Osteoblast (primary cell): ENCODE measurements at places on chromosomes 4 and X.

GRCh38 chr4:148094149-148094548 is 348.1 kb downstream of the NR3C2 start:
- no peaks in the 10 kb centered on the region for H3K36me3 ChIP-seq
- H3K27me3 ChIP-seq = no peaks in the 10 kb centered on the region
- no peak for DNase-seq
- H3K4me1 ChIP-seq = peaks cover 4% of the 10 kb centered on the region

DNA sequence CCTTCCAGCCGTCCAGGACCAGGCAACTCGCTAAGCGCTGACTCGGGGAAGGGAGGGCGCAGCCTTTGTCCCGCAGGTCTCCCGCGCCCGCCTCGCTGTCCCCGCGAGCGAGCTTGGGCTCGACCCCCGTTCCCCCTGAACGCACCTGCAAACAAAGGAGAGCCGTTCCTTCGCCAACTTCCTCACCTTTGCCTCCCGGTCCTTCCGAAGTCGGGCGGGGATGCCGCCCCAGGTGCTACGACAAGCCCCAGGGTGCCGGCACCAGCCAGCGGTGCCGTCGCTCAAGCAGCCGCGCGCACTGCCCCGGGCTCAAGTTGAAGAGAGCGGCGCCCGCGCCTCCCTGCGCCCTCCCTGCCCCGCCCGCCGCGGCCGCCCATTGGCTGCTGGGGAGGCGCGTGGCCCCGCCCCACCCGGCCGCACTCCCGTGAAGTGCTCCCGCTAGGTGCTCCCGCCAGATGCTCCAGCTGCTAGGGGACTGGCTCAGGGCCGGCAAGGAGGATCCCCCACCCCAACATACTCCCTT is 107.1 kb downstream of the NSUN7 start:
- no peaks in the 10 kb centered on the region for H3K27me3 ChIP-seq
- H3K27ac ChIP-seq = no peak overlapping the region
- no peaks in the 10 kb centered on the region for H3K4me1 ChIP-seq
- peak; percentile 71 for DNase-seq
- H3K4me3 ChIP-seq = no peak overlapping the region

DNA sequence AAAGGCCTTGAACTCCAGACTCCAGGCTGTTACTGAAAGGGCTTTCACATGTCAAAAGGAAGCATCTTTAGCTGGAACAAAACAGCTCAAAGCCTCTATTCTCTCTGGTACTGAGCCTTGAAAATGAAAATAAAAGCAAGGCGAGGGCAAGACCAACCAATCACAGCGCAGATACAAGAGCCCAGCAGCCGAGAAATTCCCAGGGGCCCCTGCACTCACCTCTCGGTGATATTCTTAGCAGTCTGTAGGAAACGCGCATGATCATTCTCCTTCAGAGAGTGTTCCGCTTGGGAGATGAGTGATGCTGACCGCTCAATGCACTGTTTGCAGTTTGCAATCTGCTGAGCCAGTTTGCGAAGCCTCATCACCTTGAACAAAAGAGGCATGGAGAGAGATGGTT is 138.1 kb downstream of the MID1 start:
- H3K27me3 ChIP-seq = no peaks in the 10 kb centered on the region
- no peak overlapping the region for H3K27ac ChIP-seq
- peaks cover 21% of the 10 kb centered on the region for H3K4me1 ChIP-seq
- no peak for DNase-seq
- no peak overlapping the region for H3K4me3 ChIP-seq

- H3K36me3 ChIP-seq = no peaks in the 10 kb centered on the region
- H3K27ac ChIP-seq = peak within 1 kb of the TSS; percentile 92
- DNase-seq = peak; percentile 77
- peaks cover 3% of the 10 kb centered on the region for H3K4me1 ChIP-seq
- H3K27me3 ChIP-seq = no peaks in the 10 kb centered on the region
Measured at GRCh38 chrX:56563231-56564161, at the start of gene UBQLN2. TSS of gene UBQLN2 (plus strand) at chrX:56563627. CDS start at chrX:56563874, 247 bp downstream.

GRCh38 chrX:24202465-24203031 is 53.0 kb downstream of the ZFX start:
- no peak for DNase-seq
- no peak overlapping the region for H3K4me3 ChIP-seq
- H3K27me3 ChIP-seq = no peaks in the 10 kb centered on the region

- H3K27me3 ChIP-seq = no peaks in the 10 kb centered on the region
- no peaks in the 10 kb centered on the region for H3K4me1 ChIP-seq
- DNase-seq = no peak
- no peak overlapping the region for H3K4me3 ChIP-seq
Measured at GRCh38 chr4:99868126-99868596, 26.1 kb downstream of the LAMTOR3 start.

- H3K27me3 ChIP-seq = no peaks in the 10 kb centered on the region
- no peaks in the 10 kb centered on the region for H3K4me1 ChIP-seq
- no peak for DNase-seq
- H3K36me3 ChIP-seq = no peaks in the 10 kb centered on the region
- H3K27ac ChIP-seq = no peak overlapping the region
- no peak overlapping the region for H3K4me3 ChIP-seq
Measured at GRCh38 chrX:88940904-88941303, 193.9 kb downstream of the CPXCR1 start.

GRCh38 chr4:133151691-133152329 is 2.7 kb downstream of the PCDH10 start:
- no peak overlapping the region for H3K27ac ChIP-seq
- H3K27me3 ChIP-seq = peaks cover 32% of the 10 kb centered on the region
- no peaks in the 10 kb centered on the region for H3K36me3 ChIP-seq

DNA sequence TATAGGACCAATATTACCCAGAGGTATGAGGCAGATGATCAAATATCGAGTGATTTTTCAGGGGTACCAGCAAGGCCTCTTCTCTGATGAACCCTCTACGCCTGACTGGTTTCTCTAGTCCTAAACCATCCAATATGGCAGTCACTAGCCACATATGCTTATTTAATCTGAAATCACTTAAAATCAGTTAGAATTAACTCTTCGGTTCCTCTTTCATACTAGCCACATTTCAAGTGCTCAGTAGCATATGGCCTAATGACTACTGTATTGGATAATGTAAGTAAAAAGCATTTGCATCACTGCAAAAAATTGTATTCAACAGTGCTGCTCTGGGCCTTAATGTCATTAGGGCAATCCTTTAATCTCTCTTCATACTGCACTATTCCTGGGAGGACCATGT is 4.4 kb upstream of the APBB2 start:
- DNase-seq = no peak
- peaks cover 5% of the 10 kb centered on the region for H3K27me3 ChIP-seq
- no peak overlapping the region for H3K4me3 ChIP-seq
- peaks cover 16% of the 10 kb centered on the region for H3K4me1 ChIP-seq

DNA sequence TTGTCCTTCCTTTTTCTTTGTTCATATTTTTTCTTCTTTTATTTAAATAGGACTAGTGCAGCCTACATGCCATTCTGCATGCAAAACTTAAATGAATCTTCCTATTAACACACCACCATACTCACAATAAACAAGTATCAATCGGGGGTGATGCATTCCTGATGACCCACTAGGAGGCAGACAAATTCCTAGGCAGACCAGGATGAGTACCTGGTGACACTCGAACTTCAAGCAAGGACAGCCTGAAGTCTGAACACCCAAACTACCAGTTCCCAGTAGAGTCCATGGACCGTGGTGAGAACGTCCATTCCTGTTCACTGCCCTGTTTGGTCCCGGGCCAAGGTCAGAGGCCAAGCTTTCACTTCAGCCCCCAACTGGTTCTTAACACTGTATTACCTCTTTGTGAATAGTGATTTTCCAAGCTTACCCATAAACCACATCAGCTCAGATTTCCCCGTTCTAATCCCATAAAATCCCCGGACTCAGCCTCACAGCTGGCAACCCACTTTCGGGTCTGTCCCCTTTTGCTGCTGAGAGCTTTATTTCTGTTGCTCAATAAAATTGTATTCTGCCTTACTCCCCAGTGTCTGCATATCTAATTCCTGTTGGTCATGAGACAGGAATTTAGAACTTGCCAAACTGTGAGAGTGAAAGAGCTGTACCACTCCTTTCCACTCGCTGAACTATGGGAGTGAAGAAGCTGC is 1286.6 kb downstream of the FSTL5 start:
- no peaks in the 10 kb centered on the region for H3K4me1 ChIP-seq
- H3K27ac ChIP-seq = no peak overlapping the region
- no peak for DNase-seq
- H3K27me3 ChIP-seq = no peaks in the 10 kb centered on the region

DNA sequence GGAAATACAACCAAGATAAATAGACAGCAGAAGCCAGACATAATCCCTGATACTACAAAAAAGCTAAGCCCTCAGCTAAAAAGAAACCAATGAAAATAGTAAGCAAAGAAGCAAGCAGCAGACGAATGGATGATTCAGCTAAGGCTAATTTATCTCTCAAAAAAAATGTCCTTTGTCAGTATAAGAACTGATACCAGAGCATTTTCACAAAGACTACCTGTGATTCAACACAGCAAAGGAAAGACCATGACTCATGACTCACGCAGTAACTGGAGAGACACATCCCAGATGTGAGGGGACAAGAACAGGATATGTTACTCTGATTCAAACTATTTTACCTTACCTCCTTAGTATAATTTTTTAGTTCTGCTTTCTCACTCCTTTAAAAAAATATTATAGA is 22.7 kb upstream of the TMPRSS11F start:
- no peak overlapping the region for H3K27ac ChIP-seq
- H3K36me3 ChIP-seq = no peaks in the 10 kb centered on the region

DNA sequence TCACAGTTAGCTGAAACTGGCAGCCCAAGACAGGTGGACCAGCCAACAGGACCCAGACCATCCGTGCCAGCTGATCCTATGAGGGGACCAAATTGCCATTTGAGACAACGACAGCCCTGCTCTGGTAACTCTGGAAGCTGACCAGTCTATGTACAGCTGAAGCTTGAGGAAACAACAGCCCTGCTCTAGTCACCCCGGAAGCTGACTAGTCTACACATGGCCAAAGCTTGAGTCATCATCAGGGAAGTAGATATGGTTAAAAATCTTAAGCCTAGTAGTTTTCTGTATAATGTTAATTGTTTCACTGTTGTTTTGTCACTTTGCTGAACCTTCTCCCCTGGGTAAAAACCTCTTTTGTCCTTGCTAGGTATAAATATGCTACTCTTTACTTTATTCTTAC is 905.4 kb upstream of the NDST4 start:
- no peak for DNase-seq
- H3K27me3 ChIP-seq = no peaks in the 10 kb centered on the region
- H3K4me3 ChIP-seq = no peak overlapping the region
- no peaks in the 10 kb centered on the region for H3K36me3 ChIP-seq
- H3K4me1 ChIP-seq = no peaks in the 10 kb centered on the region

DNA sequence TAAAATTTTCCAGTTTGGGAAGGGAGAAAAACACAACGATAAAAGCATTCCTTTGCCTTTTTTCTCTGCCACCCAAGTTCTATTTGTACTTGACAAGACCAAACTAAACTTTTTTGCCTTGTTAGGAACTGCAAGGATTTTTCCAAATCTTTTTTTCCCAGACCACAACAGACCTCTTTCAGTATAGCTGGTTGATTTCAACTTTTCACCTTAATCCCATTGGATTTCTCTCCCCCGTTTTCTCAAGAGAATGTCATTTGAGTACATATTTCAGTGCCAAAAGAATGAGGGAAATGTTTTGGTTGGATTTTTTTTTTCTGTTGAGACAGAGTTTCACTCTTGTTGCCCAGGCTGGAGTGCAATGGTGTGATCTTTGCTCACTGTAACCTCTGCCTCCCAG is 18.5 kb upstream of the SGMS2 start:
- DNase-seq = no peak
- H3K4me3 ChIP-seq = no peak overlapping the region
- H3K4me1 ChIP-seq = peaks cover 12% of the 10 kb centered on the region
- no peaks in the 10 kb centered on the region for H3K36me3 ChIP-seq
- H3K27me3 ChIP-seq = peaks cover under 1% of the 10 kb centered on the region

DNA sequence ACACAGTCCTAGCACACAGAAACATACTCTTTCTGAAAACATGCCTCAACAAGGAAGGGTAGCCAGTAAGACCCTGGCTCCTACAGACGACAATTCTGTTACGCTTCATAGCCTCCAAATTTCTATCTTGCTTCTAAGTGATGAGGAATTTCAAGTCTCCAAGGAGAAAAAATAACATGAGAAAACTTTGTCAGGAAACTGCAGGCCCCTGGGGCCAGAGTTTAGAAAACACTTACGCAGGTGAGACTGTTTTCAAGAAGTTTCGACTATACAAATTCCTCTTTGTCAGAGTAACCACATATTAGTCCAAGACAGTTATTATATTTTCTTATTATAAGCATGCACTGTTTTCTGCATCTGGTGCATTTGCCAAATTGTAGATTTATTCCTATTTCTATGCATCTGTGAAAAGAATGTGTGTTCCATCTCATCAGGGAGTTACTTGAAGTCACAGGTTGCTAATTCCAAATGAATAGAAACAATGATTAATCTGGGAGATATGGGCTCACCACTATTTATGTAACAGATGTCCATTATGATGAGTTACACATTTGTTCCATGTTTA is 30.3 kb upstream of the HCCS start:
- H3K27me3 ChIP-seq = no peaks in the 10 kb centered on the region
- H3K4me1 ChIP-seq = peaks cover 2% of the 10 kb centered on the region
- no peak overlapping the region for H3K4me3 ChIP-seq
- H3K27ac ChIP-seq = no peak overlapping the region
- no peak for DNase-seq
- H3K36me3 ChIP-seq = no peaks in the 10 kb centered on the region

DNA sequence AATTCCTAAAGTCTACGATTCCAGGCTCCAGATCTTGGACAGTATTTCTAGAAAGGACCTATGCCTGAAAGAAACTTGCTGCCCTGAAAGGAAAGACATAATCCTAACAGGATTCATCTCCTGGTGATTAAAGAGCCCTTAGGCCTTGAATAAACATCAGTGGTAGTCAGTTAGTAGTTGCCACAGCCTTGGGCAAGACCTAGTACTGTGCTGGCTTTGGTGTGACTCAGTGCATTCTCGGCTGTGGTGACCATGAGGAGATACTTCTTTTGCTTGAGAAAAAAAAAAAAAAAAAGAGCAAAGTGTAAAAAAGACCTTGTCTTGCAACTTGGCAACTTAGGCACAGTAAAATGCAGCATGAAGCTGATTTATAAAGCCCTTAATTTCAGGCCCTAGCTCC is 188.2 kb downstream of the DCAF12L2 start:
- no peaks in the 10 kb centered on the region for H3K4me1 ChIP-seq
- no peak for DNase-seq
- H3K27ac ChIP-seq = no peak overlapping the region
- H3K4me3 ChIP-seq = no peak overlapping the region
- H3K27me3 ChIP-seq = no peaks in the 10 kb centered on the region

DNA sequence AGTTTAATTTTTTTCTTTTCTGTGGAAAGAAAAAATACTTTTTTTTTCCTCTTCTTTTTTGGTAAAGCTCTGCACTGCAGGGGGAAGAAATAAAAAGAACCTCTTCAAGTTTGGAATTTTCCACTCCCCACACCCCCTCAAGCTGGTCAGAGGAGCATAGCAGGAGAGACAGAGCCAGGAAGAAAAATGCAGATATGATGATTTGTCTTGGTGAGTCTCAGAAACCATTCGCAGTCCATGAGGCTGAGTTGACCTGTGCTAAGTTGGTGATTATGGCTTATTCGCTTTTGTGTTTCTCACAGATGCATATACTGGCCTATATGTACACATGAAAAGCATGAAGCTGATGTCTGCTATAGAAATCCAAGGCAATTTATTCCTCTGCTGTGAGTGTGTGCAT is 205.9 kb downstream of the LDB2 start:
- no peaks in the 10 kb centered on the region for H3K27me3 ChIP-seq
- H3K27ac ChIP-seq = peak overlapping the region; percentile 94
- no peak overlapping the region for H3K4me3 ChIP-seq

GRCh38 chrX:134570509-134570846 is 87.8 kb downstream of the PLAC1 start:
- no peaks in the 10 kb centered on the region for H3K27me3 ChIP-seq
- no peak overlapping the region for H3K27ac ChIP-seq
- peaks cover 7% of the 10 kb centered on the region for H3K4me1 ChIP-seq
- DNase-seq = no peak

GRCh38 chr4:33864290-33864859 is 2379.9 kb downstream of the ARAP2 start:
- no peaks in the 10 kb centered on the region for H3K4me1 ChIP-seq
- no peak overlapping the region for H3K4me3 ChIP-seq
- no peaks in the 10 kb centered on the region for H3K36me3 ChIP-seq
- no peak for DNase-seq
